ENCODE measurements at places on chromosomes 3 and 15.

DNA sequence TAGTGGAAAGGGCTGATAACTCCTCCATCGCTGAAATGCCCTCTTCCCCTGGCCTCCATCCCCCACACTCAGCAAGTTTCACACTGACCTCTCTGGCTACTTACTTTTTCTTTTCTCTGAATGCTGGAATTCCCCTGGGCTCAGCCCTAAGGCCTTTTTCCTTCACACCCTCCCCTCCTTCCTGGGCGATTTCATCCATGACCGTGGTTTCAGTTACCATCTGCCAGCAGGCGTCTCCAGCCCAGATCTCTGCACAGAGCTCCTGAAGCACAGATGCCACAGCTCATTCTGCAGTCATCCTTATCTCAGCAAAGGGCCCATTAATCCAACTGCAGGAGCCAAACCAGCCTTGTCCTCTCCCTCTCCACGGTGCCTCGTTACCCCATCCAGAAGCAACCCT is 114.0 kb downstream of the RFTN1 start:
- no peak for DNase-seq

DNA sequence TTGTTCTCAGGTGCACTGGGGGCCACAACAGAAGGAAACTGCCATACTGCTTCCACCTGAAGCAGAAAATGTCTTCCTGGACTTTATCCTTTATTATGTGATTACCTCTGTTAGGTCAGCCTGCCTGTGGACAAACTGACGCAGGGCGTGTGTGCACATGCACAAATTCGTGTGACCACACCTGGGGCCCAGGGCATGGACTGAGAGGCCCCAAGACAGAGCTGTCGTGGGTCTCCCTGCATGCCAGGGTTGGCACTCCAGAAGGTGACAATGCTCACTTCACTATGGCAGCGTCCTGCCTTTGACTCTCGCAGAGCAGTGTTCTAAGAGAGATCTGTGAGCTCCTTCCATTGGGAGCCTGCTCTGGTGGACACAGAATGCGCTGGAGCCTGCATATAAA is 34.5 kb downstream of the CCDC12 start:
- no peak for DNase-seq

DNA sequence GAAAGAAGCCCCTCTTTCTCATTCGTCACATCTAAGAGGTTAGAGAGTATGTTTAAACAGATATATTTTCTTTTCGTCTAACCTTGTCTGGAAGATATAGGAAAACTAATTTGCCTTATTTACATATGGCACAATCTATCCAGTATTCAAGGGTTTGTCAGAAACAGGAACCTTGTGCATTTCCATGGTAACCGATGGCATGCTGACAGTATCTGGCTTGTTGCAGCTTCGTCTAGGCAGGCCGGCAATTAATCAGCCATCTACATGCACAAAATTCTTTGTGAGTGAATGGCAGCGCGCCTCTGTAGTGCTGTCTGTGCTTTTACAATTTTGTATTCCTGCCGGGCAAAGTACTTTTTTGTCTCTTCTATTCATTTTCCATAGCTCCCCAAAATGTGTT is 294.0 kb upstream of the SOX2 start:
- peak; percentile 26 for DNase-seq

DNA sequence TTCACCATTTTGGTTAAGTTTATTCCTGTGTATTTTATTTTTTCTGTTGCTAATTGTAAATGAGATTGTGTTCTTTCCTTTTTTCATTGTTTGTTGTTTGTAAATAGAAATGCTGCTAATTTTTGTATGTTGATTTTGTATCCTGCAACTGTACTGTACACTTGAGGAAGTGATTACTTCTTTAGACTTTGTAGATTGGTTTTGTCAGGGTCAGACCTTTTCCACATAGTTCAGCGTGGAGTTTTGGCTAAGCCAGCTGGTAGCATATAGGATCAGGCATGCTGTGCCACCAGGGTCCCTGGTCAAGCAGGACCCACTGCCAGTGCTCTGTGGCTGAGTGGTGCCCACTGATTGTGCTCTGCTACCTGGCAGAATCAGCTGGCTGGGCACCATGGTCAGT is 80.1 kb downstream of the CD200 start:
- DNase-seq, result no peak

DNA sequence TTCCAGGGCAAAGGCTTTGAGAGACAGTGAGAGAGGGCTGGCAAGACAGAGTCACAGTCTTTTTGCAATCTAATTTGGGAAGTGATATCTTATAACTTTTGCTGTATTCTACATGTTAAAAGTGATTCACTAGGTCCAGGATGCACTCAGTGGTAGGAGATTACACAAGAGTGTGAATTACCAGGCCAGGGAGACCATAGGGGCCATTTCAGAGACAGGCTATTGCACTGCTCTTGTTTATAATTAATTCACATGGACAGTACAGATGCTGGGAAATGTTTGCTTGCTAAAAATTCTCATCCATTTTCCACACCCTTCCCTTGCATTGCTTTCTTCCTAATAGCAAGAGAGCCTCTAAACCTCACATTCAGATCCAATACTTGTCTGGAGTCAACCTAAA is 22.6 kb upstream of the POMGNT2 start:
- no peak for DNase-seq

DNA sequence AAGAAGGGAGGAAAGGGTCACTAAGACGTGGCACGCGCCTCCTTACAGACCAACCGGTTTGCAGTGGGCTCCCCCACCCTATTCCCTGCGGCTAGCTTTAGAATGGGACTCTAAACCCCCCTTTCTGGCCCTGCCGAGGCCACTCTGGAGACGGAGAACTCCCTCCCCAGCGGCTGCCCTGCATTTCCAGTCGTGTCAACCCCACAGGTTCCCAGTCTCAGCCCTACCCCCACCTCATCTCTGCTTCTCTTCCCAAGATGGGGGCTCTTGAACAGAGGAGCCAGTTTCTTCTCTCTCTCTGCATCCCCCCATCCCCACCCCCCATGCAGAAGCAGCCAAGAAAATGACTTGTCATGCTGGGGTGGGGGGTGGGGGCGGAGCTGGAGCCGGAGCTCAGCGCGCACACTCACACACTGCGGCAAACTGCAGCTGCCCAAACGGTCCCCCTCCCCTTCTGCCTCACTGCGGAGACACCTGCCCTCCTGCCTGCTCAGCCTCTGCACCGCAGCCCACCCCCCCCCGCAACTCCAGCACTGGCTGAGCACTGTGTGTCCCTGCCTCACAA is 871 bp downstream of the MAP1A start:
- peak; percentile 77 for DNase-seq

GRCh38 chr15:84600331-84600686 is 500 bp upstream of the ZSCAN2 start:
- peak; percentile 64 for DNase-seq

DNA sequence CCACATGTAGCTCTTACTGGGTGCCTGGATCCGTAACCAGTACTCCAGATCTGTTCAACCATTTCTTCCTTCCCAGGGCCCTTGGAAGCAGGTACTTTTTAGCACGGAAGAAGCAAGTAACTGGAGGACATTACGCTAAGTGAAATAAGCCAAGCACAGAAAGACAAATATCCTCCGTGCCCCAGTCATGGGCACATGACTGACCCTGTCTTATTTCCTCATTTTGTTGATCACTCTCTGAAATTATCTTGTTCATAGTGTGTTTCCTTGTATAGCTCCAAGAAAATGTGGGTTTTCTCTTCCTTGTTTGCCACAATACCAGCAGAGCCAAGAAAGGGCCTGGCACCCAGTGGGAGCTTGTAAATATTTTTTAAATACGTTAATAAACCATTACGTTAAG is 32.2 kb upstream of the MTMR14 start:
- no peak for DNase-seq

- DNase-seq, result no peak
These were observed 832.6 kb upstream of the CADM2 start for GRCh38 chr3:84126160-84126559.

DNA sequence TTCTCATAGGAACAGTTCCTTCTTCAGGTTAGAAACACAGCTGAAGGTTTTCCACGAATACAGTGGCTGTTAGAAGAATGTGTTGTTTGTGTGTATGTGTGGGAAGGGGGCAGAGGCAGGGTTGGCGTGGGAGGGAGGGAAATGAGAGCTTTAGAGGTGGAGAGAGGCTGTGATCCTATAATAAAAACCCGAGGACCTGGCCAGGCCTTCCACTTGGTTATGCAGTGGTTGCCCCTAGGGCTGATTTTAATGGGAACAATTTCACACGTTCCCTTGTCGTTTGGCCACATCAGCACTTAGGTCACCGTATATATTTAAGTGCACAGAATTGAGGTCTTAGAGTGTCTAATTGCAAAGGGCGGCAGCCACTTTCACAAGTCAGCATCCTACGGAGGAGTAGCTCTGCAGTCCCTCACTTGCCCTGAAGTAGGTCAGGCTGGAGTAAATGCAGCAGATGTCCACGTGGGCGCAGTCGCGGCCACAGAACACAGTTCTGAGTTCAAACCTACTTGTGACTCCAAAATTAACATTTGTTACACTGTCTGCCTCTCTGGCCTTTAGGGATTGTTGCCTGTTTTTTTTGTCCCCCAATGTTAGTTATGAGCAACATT is 85.6 kb downstream of the PDCD6IP start:
- DNase-seq, result peak; percentile 46

DNA sequence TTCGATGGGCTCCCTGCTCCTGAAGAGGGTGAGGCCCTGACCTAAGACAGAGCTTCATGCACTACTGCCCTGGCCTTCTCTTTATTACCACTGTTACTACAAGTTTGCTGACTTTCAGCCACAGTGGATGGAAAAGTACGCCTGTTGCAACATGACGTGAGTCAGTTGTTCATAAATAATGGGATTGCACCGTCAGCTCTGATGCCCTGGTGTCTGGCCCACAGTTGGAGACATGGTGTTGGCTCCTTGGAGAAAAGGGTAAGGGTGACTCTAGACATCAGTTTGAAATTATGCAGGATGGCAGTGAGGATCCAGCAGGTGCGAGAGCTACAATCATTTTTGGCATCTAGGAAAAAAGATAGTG is 5.5 kb downstream of the PAQR5 start:
- no peak for DNase-seq

- no peak for DNase-seq
These were observed 491.9 kb upstream of the ROBO1 start for GRCh38 chr3:80259736-80260135.

DNA sequence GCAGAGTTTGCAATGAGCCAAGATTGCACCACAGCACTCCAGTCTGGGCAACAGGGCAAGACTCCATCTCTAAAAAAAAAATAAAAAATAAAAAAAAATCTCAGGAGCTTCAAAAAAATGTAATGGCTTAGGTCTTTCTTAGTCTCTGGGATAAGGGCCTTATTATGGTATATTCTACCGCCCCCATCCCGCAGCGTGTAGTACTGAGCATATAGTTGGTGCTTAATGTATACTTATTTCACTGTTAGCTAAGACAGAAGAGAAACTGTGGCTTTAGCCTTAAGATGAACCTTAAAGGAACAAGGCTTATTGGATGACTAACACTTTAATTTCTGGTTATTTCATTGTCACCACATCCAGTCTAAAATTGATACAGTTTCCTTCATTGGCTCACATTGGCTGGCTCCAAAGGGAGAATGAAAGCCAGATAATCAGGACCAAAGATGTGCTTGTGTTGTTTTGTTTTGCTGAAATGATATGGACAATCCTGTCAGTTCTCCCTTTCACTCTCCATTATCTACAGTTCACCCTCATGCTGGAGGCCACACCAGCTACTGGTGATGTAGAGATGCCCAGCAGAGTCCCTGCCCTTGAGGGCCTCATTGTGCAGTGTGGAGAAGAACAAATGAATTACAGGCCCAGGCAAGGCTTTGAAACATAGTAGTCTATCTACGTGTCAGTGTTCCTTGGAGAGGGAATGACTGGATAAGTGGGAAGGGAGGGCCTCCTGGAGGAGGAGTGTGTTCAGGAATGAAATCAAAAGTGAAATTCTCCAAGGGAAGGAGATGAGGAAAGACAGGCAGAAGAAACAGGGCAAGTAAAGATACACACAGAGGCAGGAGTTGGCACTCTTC is 17.4 kb upstream of the RAF1 start:
- DNase-seq, result no peak

GRCh38 chr3:28502397-28502937 is 153.8 kb upstream of the AZI2 start:
- DNase-seq, result no peak

DNA sequence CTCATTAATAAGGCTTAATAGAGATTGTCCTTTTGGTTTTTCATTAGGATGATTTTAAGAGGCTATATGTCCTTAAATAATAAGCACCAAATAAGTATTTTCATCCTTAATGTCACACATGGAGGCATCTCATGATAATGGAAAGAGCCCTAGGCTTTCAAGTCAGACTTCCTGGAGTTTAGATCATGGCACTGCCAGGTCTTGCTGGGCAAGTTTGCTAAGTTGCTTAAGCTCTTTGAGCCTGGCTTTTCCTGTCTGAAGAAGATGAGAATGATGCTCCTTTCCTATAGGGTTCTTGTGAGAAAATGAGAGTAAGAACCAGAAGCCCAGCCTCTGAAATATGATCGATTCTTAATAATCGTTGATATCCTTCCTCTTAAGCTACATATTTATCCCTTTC is 23.4 kb upstream of the P2RY12 start:
- no peak for DNase-seq

GRCh38 chr3:120625159-120625586 is 29.0 kb downstream of the NDUFB4 start:
- no peak for DNase-seq

DNA sequence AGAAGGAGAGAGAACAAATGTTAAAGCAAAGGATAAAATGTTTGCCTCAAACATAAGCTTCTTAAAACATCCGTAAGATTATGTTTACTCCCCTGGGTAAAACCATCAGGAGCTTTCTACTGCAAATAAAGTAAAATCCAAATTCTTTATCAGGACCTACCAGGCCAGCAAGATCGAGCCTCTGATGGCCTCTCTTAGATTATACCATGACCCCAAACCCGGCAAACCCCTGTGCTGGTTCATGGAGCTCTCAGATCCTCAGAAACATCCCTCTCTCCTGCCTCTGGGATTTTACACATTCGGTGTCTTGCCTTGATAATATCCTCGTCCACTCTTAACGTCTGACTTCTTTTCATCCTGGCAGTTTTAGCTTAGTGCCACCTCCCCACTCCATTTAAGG is 7.5 kb upstream of the TARS3 start:
- DNase-seq, result no peak

DNA sequence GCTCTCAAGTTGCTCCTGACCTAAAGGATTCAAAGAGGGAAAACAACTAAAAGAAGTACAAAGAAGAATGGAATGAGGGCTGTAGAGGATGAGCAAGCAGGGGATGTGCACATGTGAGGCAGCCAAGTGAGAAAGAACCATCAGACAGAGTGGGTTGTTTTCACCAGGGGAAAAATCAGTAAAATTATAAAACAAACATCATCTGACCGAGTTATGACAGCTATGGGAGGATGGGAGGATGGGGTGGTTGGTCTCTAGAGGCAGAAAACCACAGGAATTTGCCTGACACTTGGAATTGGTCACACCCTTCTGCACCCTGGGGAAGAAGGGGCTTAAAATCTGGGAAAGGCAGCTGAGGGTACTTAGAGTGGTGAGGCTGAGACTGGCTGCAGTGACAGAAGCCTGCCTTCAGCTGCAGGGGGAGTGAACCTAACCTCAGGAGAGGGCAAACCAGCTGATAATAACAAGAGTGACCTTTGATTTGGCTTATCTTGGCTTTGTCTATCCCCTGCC is 10.1 kb downstream of the ARHGAP31 start:
- no peak for DNase-seq

- DNase-seq, result no peak
These were observed 19.1 kb downstream of the ZDHHC19 start for GRCh38 chr3:196192036-196192523.

- peak; percentile 35 for DNase-seq
These were observed 136.9 kb downstream of the TJP1 start for GRCh38 chr15:29685156-29686078.

Measured in occipital lobe (tissue), 3 donors.